Activated CD4-positive, alpha-beta T cell treated with anti-CD3 and anti-CD28 coated beads for 1 hour (primary cell): ENCODE measurements at places on chromosomes 12 and 14.

- no peak for DNase-seq
Observed at GRCh38 chr14:94938016-94938415, 168.1 kb upstream of the GSC start.

GRCh38 chr12:26567126-26567525, 265.9 kb downstream of the ITPR2 start:
- DNase-seq = no peak

GRCh38 chr14:88164906-88165534, 158.0 kb downstream of the KCNK10 start:
- no peak for DNase-seq

GRCh38 chr12:58443981-58444371, 476.3 kb downstream of the LRIG3 start:
- no peak for DNase-seq

DNA sequence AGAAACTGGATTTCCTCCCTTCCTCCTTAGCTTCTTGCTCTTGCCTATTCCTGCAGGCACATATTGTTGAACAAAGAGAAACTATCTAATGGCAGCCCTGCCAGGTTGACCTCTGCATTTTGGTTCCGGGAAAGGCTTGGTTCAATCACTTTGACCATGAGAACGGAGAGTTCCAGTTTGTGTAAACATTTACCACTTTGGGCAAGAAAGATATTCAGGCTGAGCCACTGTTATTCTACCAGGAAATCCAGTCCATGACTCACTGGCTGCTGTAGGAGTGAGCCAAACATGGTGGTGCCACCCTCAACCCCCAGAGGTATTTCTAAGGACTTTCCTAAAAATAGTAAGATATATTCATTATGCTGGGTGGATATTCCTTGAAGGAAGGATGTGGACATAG, 242.2 kb upstream of the OR4E1 start:
- no peak for DNase-seq

GRCh38 chr14:23414906-23415820, 7.1 kb upstream of the MYH6 start:
- DNase-seq = no peak

- no peak for DNase-seq
Observed at GRCh38 chr12:26510354-26510674, 314.9 kb downstream of the SSPN start.

DNA sequence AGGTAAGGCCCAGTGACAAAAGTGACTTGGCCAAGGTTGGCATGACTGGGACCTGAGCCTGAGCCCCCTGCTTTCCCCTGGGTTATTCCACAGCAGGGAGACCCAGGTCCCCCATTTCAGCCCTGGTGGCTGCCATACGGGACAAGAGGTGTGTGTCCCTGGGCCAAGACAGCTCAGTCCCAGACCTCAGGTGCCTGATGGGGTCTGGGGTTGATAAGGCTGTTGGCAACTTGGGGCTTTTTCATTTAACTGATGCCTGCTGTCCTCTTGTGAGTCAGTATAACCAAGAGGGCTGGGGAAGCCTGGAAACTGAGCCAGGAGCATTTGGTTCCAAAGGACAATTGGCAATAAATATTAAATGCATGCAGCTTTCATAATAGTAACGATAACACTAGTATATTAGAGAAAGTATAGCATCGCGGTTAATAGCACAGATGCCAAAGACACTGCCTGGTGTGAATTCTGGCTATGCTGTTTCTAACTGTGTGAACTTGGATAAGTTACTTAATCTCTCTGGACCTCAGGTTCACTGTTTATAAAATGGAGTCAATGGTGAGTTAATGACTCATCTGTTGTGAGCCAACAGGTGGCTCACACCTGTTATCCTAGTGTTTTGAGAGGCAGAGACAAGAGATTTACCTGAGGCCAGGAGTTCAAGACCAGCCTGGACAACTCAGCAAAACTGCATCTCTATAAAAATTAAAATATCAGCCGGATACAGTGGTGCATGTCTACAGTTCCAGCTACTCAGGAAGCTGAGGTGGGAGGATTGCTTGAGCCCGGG, 898 bp downstream of the SDSL start:
- DNase-seq = no peak

GRCh38 chr14:63632932-63633514, 8.6 kb downstream of the WDR89 start:
- DNase-seq = no peak

GRCh38 chr14:83611491-83611890, 1918.5 kb upstream of the FLRT2 start:
- DNase-seq = no peak

- no peak for DNase-seq
Observed at GRCh38 chr12:52005903-52006703, 643 bp upstream of the TAMALIN start.

DNA sequence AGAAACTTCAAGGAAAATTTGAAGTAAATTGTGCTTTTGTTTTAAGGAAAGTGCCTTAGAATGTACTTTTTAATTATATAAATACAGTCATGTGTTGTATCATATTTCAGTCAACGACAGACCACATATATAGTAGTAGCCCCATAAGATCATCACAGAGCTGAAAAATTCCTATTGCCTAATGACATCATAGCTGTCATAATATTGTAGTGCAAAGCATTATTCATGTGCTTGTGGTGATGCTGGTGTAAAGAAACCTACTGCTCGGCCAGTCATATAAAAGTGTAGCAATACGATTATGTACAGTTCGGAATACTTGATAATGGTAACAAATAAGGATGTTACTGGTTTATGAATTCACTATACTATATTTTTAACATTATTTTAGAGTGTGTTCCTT, 198.9 kb upstream of the SLC16A7 start:
- no peak for DNase-seq

DNA sequence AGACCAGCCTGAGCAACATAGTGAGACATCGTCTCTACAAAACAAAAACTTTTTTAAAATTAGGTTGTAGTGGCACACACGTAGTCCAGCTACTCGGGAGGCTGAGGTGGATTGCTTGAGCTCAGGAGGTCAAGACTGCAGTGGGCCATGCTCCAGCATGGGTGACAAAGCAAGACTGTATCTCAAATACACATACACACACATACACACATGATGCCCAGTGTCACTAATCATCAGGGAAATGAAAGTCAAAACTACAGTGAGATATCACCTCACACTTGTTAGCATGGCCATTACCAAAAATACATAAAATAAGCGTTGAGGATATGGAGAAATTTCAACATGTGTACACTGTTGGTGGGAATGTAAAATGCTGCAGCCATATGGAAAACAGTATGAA, 33.2 kb upstream of the KICS2 start:
- DNase-seq = no peak

DNA sequence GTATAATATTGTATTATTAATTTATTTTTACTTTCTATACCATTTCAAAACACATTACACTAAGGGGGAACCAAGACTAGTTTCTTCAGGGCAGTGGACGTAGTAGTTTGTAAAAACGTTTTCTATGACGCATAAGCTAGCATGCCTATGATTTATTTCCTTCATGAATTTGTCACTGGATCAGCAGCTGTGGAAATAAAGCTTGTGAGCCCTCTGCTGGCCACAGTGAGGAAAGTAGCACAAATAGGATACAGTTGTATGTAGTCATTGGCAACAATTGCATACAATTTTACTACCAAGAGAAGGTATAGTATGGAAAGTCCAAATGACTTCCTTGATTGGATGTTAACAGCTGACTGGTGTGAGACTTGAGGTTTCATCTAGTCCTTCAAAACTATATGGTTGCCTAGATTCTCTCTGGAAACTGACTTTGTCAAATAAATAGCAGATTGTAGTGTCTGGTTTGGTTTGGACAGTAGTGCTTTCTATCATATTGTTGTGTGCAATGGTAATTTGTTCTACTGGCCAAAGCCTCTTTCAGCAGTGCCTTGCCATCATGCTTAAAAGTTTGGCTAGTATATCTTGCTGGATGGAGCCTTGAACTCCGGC, 24.3 kb upstream of the PLEKHD1 start:
- peak; percentile 29 for DNase-seq

GRCh38 chr14:21078287-21078686, 8.2 kb downstream of the ARHGEF40 start:
- DNase-seq = no peak

- no peak for DNase-seq
Observed at GRCh38 chr12:50271724-50272247, 11.5 kb downstream of the LIMA1 start.

GRCh38 chr12:49813131-49813530, 15.1 kb downstream of the NCKAP5L start:
- DNase-seq = no peak

- no peak for DNase-seq
Observed at GRCh38 chr14:62143245-62143644, 381.0 kb downstream of the SNAPC1 start.

GRCh38 chr14:68968051-68968450, 11.1 kb downstream of the ACTN1 start:
- DNase-seq = peak; percentile 63

DNA sequence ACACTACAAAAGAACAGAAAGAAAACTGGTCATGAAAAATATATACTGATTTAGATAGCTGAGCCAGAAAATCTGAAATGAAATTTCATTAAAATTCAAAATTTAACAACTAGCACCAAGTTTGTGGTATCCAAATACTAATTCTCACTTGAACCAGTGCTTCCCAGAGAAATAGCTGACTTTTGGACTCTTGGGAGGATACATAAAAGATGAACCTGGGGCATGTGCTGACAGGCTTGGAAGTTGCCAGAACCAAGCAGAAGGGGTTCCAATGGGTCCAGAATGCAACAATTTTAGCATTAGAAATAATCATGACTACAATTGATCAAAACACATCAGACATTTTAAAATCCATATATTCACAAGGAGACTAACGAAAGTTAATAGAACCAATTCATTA, 175.0 kb downstream of the MDGA2 start:
- no peak for DNase-seq

- DNase-seq = no peak
Observed at GRCh38 chr14:58238252-58239243, 6.1 kb upstream of the PSMA3 start.

DNA sequence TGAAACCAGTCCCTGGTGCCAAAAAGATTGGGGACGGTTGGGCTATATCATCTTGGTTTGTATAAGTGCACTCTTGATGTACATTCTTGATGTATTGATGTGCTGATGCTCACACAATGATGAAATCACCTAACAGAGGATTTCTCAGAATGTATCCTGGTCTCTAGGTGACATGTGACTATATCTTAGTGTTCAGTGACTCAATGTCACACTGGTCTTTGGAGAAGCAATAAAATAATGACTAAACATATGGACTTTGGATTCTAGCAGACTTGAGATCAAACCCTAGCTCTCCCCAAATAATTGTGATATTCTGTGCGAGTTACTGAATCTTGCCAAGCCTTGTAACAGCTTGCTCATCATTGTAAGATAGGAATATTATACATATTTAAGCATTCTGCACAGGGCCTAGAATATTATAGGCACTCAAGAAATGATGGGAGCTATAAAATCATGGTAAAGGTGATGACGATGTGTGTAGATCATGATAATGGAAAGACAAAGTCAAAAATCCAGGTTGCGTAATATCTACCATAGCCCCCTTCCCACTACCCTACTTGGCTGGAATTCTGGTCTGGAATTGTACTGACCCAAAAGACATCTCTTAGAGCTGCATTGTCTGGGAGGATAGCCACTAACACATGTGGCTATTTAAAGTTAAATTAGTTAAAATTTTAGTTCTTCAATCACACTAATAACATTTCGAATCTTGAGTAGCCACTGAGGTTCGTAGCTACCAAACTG, 117.6 kb upstream of the PWP1 start:
- DNase-seq = no peak

DNA sequence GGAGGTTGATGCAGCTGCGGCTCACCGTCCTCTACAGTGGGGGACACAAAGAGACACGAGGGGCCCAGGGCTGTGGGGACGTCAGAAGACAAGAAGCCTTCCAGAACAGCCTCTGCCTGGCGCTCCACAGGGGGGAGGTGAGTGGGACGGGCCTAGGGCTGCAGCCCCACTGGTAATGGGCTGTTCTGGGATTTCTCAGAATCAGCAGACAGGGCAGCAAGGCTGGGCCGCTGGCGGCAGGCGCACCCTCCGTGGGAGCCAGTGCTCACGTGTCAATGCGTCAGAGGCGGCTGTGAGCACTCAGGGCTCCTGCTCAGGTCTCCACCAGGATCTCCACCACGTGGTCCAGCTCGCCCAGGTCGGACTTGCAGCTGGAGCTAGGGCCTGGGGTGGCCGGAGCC, 10.0 kb downstream of the CDCA4 start:
- no peak for DNase-seq

GRCh38 chr12:43453761-43454160, 98.2 kb downstream of the ADAMTS20 start:
- no peak for DNase-seq
